Transverse colon (tissue), 4 donors: ENCODE measurements at places on chromosomes 3 and 15. TPM values are rescaled to one million over a fixed set of nuclear protein-coding genes. Genes with fewer than 3 reads are reported as not detected.

The RASGRF1 gene
- total RNA-seq: not detected

DNA sequence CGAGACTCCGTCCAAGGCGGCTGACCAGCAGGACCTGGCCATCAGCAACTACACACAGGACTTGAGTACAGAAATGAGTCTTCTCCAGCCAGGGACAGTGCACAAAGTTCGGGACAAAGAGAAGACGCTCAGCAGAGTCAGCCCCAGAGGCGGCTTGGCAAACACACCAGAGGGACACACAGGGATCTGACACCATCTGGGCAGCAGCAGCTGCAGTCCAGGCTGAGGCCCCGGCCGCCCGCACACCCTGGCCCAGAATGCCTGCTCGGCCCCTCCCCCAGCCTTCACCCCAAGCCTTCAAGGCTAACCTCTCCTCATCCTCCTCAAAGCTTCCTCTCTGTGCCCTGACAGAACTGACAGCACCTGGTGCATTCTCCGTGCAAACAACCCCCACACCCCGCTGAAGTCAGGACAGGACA is 61.1 kb downstream of the XXYLT1 start:
- no peaks in the 10 kb centered on the region for H3K27me3 ChIP-seq
- H3K4me1 ChIP-seq: peaks cover 25% of the 10 kb centered on the region
- H3K27ac ChIP-seq: peak overlapping the region; percentile 88
- H3K4me3 ChIP-seq: no peak overlapping the region

The IL17RD gene
- total RNA-seq: 1.9 TPM

DNA sequence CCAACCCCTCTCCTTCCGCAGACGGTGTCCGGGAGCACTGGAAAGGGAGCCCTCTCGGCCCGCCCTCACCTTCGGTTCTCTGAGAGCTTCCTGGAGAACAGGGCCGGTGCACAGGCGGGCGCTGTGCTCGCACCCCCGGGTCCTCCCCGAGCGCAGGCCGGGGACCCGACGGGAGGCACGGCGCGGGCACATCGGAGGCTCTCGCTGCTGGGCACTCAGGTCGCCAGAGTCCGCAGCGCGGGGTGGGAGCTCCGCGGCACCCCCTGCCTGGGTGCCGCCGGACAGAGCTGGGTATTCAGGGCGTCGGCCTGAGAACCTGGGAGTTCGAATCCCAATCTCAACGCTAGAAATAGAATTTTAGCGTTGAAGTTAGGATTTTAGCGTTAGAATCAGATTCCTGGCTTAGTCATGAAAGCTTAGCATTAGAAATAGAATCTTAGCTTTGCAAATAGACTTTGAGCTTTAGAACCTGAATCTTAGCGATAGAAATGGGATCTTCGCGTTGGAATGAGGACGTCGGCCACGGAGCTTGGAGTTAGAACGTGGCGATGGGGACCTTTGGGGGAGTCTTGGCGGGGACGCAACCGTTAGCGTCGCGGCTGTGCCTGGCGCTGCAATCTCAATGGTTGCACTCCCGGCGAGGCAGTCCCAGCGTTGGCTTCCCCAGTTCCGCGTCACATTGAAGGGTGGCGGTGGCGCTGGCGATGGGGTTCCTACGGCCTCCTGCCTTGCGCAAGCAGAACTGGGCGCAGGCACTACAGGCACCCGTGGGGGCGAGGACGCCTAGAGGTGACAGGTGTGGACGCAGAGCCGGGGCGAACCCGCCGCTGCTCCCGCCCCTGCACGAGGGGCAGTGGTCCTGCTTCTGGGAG is 549 bp downstream of the TRH start:
- H3K4me1 ChIP-seq: peaks cover 15% of the 10 kb centered on the region
- H3K36me3 ChIP-seq: no peaks in the 10 kb centered on the region

DNA sequence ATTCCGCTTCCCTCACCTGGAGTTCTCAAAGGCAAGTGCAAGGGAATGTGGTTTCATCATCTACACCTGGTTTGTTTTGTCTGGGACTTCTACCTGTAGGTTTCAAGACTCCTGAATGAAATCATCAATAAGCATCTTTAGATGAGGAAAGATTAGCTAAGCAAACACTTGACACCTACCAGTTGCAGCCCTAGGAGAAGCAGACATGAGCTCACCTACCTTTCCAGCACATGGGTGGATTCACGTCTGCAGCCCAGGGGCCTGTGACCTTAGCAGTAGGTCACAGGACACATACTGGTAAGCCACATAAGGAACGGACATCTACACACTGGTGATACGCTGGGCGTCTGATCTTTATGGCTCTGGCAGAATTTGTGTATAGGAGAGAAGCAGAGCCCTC is 26.7 kb downstream of the SLCO2A1 start:
- no peaks in the 10 kb centered on the region for H3K4me1 ChIP-seq
- no peaks in the 10 kb centered on the region for H3K36me3 ChIP-seq
- no peak overlapping the region for H3K4me3 ChIP-seq
